GM23338 (cell line): ENCODE measurements at places on chromosomes 7 and 10.

- DNase-seq = no peak
Measured at GRCh38 chr7:78326876-78327275, 528.3 kb downstream of the PHTF2 start.

GRCh38 chr10:22002591-22003176 is 846 bp downstream of the DNAJC1 start:
- peak; percentile 12 for DNase-seq

- DNase-seq = no peak
Measured at GRCh38 chr7:137411446-137411845, 67.9 kb upstream of the PTN start.

DNA sequence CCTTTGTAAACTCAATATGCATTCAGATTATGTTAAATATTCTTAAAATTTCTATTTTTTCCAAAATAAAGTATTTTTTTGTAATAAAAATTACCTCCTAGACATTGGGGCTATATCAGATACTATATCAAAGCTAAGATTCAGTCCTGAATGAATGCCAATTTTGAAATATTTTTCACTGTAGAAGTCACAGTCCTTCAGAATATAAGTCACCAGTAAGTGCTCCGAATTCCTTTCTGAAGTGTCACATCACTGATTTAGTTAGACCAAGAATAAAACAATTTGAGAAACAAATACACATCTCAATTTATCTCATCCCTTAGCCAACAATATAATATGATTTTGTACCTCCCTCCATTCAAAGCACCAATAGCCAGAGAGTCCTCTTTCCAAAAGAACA is 33.9 kb upstream of the GSAP start:
- no peak for DNase-seq

GRCh38 chr7:155594163-155594732 is 47.9 kb upstream of the CNPY1 start:
- DNase-seq = no peak

DNA sequence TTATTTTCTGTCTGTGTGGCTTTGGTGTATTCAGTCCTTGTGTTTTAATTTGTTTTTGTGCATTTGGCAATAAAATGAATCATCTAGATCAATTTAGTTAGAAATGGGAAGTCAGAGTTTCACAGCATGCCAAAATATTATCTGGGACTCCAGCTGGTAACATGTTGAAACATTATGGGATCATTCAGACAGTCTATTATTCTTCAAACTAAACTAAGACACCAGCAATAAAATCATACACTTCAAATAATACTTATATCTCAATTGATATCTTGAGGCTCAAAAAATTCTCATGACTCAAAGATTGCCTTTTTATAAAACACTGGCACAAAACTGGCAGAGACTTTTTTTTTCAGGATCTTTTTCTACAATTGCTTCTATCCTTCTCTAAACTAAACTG is 5.8 kb upstream of the RP9 start:
- no peak for DNase-seq

DNA sequence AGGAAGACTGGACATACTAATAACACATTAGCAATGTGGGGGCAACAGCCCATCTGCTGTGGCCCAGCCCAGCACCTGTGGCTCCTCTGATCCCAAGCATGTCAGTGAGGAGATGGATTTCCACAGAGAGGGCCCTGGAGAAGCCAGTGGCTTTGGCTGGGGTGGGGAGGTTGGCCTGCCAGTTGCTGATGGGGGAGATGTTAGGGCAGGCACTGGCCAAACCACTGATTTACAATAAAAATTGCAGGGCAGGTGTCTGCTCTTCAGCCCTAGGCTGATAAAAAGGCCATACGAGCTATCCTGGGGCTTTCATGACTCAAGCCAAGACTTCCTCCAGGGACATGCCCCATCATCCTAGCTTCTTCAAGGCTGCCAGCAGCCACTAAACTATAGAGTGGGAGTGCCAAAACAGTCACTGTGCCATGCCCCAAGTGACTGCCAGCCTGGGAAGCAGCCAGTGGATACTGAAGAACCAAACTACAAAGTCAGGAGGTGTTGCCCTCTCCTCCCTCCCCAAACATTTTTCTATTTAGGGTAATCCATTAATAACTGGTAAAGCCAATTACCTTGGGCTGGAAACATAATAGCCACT is 37.8 kb downstream of the DPCD start:
- DNase-seq = no peak

DNA sequence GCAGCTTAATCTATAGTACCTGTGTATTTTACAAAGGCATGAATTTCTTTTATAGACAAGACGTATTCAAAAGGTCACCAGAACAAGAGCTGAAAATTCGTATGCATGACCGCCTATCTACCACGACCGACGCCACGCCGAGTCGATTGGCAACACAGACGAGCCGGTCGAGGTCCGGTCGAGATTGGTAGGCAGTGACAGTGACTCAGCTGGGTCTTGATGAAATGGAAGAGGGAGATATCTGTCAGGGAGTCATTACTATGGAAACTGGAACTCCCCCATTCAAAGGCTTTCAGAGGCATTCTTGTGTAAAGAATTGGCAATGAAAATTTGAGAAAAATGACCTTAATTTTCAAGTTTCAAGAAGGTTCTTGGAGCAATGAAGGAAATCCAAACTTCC is 2.1 kb downstream of the ATP5MK start:
- no peak for DNase-seq

DNA sequence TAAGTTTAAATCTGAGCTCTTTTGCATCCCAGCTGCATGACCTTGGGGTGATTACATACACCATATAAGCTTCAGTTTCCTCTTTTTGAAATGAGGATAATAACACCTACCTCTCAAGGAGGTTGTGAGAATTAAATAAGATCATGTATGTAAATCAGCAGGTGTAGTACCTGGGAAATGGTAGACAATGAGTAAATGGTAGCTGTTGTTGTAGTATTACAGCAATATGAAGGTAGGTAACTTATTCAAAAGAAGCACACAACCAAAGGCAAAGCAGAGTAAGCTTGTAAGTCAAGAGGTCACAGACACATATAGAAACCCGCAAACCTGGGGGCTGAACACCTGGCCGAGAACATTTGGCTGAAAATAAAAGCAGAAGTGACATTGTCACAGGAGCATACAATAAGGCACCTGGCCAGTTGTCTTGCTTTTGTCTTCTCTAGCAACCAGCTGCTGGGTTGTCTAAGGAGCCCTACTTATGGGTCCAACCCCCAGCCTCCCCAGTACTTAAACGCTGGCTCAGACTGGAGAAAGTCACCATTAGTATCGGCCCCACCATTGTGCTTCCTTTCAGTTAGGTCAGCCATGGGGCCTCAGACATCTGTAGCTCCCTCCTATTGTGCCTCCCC is 203.6 kb upstream of the MKLN1 start:
- no peak for DNase-seq

- DNase-seq = no peak
Measured at GRCh38 chr10:62057359-62057758, 155.9 kb downstream of the ARID5B start.

GRCh38 chr10:85080934-85081333 is 752.5 kb downstream of the CCSER2 start:
- no peak for DNase-seq
